ENCODE measurements at places on chromosomes 5 and 9.

- DNase-seq = peak; percentile 91
Measured at GRCh38 chr5:172716796-172717313, 54.1 kb downstream of the DUSP1 start.

DNA sequence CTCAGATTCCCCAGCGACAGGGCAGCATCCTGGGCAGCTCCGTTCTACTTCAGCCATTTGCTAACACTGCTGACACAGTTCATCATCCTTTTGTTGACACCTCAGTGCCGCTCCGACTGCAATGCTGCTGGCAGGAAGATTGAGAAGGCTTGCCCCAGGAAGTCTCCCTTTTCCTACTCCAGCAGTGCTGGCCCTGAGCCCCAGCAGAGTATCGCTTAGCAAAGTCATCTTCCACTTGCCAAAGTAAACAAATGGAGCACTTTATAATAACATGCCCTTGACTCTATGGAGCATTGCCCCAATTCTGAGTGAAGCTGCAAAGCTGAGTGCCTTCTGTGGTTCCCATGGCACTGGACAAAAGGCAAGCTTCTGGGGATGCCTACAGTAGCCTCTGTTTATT is 32.2 kb downstream of the PRLR start:
- peak; percentile 15 for DNase-seq

DNA sequence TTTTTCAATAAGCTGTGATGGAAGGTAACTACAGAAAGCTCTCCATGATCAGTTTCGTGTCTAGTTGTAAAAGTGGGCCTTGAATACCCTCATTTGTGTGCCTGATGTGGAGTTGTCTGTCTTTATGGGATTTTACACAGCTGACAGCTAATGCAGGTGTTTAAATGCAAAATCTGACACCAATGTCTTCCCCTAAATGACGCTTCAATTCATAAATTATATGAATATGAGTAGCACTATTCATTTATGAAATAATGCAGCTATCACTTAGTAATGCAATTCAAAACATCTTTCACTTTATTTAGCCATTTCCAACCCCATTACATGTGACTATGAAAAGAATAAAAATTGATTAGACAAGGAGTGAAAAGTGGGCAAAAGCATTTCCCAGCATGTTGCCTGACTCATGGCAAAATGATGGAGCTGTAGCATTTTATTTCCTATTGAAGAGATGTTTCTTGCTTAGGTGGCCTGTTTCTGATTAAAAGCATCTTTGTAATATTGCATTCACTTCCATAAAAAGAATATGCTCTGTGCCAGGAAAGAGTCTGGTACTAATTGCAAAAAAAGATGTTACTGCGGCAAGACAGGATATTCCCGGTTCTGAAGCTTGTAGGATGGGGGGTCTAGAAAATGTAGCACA is 116.7 kb upstream of the HAPLN1 start:
- no peak for DNase-seq

- no peak for DNase-seq
Measured at GRCh38 chr5:122286541-122286940, 25.5 kb upstream of the SNCAIP start.

- no peak for DNase-seq
Measured at GRCh38 chr9:107951511-107951910, 461.9 kb upstream of the KLF4 start.

- no peak for DNase-seq
Measured at GRCh38 chr5:79746642-79747569, 57.3 kb downstream of the CMYA5 start.

DNA sequence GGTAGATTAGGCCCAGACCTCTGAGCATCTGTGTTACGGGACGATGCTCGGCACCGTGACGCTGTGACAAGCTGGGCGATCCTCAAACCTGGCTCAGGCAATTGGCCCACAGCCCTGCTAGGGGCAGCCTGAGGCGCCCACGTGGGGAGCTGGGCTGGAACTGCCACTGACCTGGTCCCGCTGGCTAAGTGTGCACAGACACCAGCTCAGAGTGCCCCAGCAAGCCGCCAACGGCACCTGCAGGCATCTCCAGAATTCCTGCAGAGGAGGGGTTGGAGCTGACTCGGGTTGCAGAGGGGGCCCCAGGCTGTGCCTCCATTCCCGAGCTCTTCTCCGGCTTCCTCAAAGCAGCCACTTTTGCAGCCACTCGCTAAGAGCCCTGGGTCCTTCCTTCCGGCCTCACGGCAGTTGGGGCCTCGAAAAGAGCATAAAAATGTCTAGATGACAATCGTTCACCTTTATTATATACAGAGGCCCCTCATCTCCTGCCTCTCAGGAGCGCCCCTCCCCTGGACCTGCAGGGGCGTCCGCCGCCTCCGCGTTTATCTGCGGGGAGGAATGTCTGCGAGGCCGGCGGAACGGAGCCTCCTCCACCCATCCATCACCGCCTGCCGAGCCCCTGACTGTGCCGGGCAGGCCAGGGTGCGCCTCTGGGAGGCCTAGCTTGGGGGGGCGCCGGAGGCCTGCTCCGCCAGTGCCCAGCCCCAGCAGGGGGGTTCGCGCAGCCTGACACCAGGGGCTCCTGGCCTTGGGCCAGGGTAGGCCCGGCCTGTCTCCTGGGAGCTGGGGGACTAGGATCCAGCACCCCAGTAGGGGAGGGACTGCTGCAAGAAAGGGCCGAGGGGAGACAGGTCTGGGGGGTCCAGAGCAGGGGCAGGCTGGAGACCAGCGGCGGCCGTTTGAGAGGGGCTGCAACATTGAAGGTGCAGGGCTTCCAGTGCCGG is 144.9 kb downstream of the BARX1 start:
- DNase-seq = peak; percentile 66

DNA sequence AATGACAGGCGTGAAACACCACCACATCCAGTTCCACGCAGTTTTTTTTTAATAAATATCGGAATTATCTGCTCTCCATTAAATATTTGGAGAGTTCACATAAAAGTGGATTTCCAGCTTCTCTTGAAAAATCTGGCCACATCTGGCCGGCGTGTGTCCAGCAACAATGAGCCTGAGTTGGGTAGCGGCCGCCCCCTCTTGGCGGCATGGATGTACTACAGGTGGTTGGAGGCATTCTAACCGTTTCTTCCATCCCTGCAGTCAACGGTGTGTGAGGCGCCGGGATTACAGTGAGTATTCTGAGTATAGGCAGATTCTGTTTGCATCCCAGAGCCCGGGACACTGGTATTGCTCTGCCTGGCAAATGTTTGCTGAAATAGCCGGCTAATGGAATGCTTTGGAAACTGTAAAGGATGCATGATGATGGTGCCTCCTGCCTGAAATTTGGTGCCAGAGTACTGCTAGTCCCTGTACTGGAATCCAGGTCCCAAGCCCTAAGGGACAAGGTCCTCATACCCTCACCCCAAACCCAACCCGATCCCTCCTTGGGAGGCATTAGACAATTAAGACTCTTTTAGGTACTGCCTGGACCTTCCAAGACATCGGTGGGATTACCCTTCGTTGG is 13.6 kb upstream of the GM2A start:
- peak; percentile 63 for DNase-seq

DNA sequence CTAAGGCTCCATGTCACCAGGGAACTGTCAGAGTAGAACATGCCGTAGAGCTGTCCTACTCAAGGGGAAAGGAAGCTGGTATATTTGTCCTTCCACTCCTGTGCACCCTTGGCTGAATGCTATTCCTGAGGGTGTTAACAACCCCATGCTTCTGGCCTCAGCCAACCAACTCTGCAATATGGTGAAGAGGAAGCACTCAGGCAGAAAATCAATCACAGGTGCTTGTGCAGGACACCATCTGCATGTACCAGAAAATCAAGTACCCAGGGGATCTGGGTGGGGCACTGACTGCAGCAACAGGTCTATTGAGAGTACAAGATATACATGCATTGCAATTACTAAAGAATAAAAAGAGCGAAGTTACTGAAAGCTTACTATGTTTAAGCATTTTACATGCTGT is 51.4 kb upstream of the NEK6 start:
- DNase-seq = no peak

- DNase-seq = no peak
Measured at GRCh38 chr5:142095035-142095434, 13.5 kb upstream of the NDFIP1 start.

- peak; percentile 62 for DNase-seq
Measured at GRCh38 chr5:151740336-151740942, 18.0 kb downstream of the ATOX1 start.

- no peak for DNase-seq
Measured at GRCh38 chr5:93073547-93073946, 507.5 kb downstream of the NR2F1-AS1 start.

DNA sequence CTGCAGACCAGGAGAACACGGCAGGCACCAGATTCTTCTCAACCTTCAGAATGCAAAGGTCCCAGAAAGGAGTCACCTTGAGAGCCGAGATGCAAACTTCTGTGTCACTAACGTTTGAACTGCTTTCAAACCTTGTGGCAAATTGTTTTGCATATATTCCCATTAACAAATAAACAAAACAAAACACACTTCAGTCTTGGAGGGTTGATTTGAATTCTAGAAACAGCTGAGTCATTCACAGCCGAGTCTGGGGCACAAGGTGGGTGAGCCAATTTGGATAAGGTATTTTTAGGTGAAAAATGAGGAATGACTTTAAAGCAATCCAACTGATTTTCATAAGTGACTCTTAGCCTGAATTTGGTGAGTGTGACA is 38.8 kb upstream of the ANKRD33B start:
- DNase-seq = no peak

DNA sequence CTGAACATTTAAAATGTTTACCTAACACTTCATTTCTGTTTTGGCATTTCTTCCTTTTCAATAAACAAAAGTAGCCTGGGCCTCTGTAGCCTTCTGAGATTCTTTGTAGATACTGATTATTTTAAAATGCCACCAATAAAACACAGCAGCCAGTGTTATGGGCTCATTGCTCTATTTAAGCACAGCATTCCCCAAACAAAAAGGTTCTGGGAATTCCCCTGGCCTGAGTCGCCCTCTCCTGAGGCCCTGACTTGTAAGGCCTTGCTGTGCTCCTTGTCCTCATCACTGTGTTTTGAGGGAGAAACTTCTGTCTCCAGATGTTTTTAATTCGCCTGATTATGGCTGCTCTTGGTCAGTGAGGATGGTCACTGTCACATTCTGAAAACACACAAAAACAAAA is 33.0 kb upstream of the CTXN3 start:
- DNase-seq = no peak

- no peak for DNase-seq
Measured at GRCh38 chr5:176171171-176171760, 67.0 kb upstream of the SIMC1 start.

Data from nephron progenitor cell (in vitro differentiated cells).